Stimulated activated CD4-positive, alpha-beta T cell treated with anti-CD3 and anti-CD28 coated beads, Interleukin-2, amount 100 ng/mL, for 48 hours (primary cell): ENCODE measurements at places on chromosomes 5 and 9.
A peak's percentile ranks its signal among the peaks of the same experiment; 100 is the strongest.

DNA sequence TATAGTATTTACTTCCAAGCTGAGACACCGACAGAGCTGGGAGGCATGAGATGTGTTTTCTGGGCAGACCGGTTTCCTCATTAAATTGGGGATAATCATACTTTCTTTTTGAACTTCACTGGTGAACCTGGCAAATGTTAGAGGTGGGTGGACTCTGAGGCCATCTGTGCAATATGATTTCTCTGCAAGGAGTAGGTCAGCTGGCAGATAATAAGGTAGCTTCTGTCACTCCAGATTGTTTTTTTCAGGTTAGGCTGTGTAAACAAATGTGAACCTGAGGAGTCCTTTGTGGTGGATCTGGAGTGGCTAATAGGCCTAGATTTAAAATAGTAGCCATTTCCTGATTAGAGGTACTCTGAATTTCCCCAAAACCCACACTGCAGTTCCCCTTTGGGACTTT lies 75.4 kb upstream of the S1PR3 start:
- no peak for DNase-seq

GRCh38 chr9:135949501-135950134 lies 11.6 kb downstream of the UBAC1 start:
- no peak for DNase-seq

GRCh38 chr9:33787839-33788238 lies 7.5 kb upstream of the PRSS3 start:
- no peak for DNase-seq

DNA sequence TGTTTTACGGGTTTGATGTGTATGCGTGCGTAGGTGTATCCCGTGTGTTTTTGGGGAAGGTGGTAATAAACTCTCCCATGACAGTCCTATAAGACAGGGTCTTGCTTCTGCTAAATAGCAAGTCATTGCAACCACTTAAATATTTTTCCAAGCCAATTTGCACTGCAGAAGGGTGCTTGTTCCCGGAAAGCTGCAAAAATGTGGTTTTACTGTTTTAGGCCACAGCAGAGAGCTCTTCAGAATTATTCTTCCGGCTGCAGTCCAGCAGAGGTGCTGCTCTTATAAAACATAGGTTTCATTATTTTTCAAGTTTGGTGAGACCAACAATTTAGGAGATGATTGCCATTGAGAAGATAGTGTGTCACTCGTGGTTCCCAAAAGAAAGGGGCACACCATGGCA lies 192.8 kb downstream of the NTRK2 start:
- DNase-seq = no peak

DNA sequence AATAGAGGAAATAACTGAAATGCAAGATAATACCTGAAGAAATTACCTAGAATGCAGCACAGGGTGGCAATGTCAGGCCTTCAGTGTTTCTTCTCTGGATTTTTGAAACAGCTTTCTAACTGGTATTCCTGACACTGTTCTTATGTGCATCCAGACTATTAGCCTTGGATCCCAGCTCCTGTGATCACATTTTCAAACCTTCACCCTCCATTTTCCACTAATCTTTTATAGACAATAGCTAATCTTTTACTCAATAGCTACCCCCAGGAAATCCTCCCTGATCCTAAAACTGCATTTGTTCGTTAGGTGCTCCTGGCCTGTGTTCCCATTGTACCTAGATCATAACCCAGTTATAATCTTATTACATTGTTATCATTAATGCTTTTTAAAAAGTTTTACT lies 101.5 kb upstream of the DHFR start:
- no peak for DNase-seq

DNA sequence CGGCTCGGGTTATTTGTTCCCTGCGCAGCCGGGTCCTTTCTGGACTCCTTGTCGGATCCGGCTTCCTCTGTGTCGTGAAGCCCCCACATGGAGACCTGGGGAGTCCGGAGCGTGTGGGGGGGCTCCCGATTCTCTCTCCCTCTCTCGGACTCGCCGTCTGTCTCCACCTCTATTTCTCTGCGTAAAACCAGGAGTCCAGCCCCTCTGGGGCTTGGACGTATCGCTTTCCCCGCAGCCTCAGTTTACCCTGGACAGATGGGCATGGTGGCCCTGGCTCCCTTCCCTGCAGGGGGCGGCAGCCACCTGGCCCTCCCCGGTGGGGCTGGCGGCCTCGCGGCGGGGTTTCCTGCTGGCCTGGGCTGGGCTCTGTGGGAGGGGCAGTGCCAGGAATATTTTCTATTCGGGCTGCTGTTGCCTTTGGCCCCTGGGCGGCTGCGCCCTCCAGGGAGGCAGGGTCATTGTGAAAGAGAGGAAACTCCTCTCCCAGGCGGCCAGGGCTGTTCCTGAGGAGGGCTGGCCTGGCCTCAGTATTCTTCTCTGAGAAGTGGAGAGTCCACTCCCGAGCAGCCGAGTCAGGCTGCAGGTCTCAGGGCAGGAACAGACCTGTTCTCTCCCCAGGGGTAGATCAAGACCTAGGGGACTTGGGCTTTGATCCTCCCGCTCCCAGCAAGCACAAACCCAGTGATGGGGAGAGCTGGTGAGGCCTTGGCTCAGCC lies 665 bp downstream of the ASS1 start:
- DNase-seq = no peak

- DNase-seq = no peak
Observed at GRCh38 chr9:121373011-121373729, 3.1 kb upstream of the STOM start.

- no peak for DNase-seq
Observed at GRCh38 chr9:81394881-81395675, 294.3 kb downstream of the TLE1 start.

GRCh38 chr9:2303056-2303455 lies 287.9 kb downstream of the SMARCA2 start:
- DNase-seq = no peak

DNA sequence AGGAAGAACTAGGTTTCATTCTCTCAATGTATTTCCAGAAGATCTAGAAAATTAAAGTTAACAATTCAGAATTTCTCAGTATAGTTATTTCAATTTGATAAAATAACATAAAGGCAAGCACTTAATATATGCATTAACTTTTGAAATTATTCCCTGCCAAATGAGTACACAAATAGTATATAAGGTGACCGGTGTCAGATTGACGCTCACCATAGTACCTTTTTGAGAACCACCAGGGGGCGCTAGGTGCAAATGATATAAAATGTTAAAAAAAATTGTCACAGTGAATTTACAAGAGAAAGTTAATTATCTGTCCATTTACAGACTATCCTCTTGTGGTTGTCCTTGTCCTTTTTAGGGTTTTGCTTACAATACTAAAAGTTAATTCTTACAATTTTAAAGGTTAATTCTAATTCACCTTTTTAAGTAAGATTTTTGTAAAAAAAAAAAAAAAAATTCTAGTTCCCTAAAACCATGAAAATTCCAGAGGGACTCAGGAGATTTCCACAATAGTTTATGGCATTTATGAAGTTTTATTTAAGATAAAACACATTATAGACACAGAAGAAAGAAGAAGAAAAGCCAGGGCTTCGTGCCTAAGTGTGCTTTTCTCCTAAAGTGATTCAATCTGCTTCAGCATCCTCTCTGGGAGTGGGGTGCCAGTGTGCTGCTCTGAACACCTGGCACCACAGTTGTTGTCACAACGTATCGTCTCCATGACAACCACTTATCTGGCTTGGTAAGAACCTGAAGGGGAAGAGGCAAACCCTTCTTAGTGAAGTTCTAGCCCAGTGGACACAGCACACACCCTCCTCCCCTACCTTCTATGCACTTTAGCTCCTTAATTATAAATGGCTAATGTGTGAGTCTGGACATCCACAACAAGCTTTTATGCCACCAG lies 1.7 kb downstream of the ADAMTS16 start:
- DNase-seq = peak; percentile 56

DNA sequence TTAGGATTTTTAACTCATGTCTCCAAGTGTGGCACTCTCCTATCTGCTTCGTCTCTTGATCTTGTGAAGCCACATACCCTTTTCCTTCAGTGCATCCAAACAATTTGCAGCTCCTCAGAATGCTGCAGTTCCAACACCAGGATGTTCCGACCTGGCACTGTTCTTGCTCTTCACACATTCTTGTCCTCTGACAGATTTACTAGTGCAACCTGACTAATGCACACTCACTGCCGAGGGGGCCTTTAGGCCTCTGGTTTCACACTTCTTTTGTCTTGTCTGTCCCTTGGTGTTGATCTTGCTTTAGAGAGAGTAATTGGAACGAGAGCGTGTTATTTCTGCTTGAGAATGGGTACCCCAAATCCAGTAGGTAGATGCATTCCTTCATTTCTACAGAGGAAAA lies 15.0 kb downstream of the ARHGAP26 start:
- DNase-seq = no peak

DNA sequence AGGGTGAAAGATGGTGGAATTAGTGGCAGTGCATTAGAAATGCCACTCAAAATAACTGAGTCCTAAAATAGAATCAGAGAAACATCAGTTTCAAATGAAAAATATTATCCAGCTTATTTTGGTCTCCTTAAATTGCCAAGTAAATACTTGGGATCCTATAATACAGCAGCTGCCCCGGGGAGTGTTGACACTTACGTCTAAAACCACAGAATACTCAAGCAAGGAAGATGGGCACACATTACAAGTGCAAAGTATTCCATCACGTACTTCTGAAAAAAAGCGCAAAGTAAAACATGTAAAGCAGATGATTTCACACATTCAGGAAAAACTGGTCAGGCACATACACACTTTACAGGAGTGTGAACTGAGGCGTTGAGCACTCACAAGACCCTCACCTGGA lies 2.4 kb upstream of the ARHGEF37 start:
- DNase-seq = no peak

DNA sequence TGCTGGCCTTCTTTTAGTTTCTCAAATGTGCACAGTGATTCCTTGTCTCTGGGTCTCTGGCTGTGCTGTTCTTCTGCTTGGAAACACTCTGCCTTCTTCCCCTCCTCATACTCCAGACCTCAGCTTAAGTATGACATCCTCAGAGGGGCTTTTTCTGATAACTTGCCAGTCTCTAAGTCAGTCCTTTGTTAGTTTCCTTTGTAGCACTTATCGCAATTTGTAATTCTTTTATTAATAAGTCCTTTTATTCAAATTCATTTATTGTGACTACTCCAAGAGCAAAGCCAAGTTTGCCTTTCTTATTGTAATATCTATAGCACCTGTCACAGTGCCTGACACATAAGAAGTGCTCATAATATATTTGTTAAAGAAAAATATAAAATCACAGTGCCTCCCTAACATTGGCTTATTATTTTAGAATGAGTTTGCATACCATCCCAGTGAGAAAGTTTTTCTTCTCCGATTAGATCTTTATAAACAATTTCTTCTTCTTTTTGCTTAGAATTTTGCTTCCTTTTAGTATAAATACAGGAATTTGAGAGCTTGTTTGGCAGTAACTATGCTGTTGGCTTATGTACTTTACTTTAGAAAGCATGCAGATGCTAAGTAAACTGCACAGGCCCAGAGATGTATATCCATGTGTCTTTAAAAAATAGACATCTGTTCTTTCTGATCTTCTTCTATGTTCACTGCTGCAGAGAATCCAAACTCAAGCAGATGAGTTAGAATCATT lies 198.0 kb downstream of the GAS1 start:
- no peak for DNase-seq

GRCh38 chr5:154647114-154647760 lies 107.9 kb upstream of the LARP1 start:
- peak; percentile 3 for DNase-seq

GRCh38 chr9:69718218-69718617 lies 41.6 kb downstream of the PTAR1 start:
- DNase-seq = no peak

GRCh38 chr5:42121401-42121800 lies 196.3 kb downstream of the FBXO4 start:
- DNase-seq = no peak

DNA sequence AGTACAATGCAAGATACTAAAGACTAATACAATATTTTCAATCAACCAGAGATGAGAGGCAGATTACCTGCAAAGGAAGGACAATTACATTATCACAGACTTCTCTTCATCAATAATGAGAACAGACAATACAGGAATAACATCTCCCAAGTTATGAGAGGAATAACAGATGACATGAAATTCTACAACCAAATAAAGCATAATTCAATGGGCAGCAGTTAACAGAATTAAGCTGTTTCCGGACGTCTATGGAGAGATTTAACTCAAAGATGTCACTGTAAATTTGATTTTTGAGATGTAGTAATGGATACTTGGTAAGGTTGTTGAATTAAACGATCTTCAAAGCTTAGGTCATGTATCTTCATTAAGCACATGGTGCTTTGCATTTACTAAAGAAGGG lies 19.8 kb upstream of the PARP8 start:
- DNase-seq = no peak

- no peak for DNase-seq
Observed at GRCh38 chr9:109497226-109498153, 617 bp downstream of the PTPN3 start.

DNA sequence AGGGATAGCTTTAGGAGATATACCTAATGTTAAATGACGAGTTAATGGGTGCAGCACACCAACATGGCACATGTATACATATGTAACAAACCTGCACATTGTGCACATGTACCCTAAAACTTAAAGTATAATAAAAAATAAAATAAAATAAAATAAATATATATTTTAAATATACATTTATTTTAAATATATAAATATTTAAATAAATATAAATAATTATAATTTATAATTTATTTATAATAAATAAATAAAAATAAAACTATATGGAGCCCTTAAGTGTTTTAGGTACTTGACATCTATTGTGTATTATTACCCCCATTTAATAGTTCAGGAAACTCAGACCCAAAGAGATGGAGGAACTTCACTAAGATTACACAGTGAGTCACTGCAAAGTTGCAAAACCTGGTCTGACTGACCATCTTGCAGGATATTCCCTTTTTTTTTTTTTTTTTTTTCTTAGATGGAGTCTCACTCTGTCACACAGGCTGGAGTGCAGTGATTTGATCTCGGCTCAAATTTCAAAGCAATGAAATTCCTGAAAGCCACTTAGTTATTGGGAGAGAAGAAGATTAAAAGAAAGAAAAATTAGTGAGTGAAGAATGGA lies 5.8 kb upstream of the C5orf52 start:
- no peak for DNase-seq
